Right ventricle myocardium inferior (tissue), 1 donor: ENCODE measurements at places on chromosomes 6 and 20. TPM values are rescaled to one million over a fixed set of nuclear protein-coding genes. Genes with fewer than 3 reads are reported as not detected.

DNA sequence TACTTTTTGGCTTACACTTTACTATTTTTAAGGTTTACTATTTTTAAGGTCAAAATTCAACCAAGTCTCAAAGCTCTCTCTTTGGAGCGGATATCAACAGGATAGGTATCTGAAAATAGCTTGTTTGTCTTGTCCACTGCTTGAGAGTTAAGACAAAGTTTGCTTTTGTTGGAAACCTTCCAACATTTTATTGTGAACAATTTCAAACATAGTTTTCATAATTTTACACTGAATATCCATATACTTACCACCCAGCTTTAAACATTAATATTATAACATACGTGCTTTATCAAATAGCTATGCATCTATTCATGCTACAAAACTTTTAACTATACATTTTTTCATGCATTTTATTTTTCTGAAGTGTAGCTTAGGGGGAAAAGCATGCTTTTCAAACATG lies 109.9 kb downstream of the FYN start:
- DNase-seq = no peak

DNA sequence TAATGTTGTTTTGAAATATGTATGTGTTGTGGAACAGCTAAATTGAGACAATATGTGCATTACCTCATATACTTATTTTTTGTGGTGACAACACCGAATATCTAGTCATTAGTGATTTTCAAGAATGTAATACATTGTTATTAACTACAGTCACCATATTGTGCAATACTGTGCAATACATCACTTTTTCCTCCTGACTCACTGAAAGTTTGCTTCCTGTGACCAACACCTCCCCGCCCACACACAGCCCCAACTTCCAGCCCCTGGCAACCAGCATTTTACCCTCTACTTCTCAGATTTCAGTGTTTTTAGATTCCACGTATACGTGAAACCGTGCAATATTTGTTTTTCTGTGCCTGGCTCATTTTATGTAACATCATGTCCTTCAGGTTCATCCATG lies 627.9 kb downstream of the PRKN start:
- DNase-seq = no peak

- DNase-seq = no peak
Observed at GRCh38 chr6:108274546-108274945, 13.7 kb upstream of the SNX3 start.

DNA sequence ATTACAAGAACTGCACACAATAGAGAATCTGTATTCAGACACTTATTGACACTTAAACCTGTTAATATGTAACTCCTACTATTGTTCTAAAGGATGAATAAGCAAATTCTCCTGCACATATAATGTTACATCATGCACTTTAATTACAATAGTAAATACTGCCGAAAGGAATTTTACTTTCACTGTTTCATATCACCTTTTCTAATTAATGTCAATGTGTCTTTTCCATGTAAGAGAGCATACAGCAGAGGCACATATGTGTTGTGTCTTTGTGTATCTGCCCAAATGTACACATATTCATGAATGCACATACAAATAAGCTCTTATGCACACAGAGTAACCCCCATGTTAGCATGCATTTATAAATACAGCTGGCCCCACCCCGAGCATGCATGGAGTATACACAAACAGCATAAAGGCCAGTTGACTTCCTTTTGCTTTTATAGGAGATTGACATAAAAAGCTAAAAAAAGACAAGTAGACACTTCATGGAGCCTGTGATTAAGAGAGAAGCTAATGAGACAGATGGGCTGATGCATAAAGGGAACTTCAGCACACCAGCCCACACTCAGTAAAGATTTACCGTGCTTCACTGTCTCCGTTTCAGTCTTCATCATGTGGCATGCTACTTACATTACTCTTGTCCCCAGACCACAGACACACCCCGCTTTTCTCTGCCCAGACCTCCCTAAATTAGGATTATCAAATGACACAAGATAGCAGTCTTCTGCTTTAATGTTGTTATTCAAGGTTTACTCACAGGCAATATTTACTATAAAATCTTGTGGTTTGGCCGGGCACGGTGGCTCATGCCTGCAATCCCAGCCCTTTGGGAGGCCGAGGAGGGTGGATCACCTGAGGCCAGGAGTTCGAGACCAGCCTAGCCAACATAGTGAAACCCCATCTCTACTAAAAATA lies 184.6 kb downstream of the ATXN1 start:
- DNase-seq = no peak

The SPATS1 gene
- total RNA-seq = not detected
